ENCODE measurements at places on chromosomes 12 and 14.

GRCh38 chr14:42141328-42141727 is 534.7 kb downstream of the LRFN5 start:
- no peak for DNase-seq

DNA sequence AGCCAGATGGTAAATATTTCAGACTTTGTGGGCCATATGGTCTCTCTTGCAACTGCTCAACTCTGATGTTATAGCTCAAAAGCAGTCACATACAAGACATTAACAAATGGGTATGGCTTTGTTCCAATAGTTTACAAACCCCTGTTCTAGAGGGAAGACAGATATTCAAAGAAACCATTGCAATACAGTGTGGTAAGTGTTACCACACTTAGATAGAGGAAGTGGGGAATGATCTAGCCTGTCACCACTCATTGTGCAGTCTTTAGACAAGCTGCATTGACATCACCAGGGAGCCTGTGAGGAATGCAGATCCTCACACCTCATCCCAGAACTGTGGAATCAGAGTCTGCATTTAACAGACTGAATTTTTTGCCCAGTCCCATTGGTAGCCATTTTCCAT is 80.0 kb upstream of the RGS6 start:
- no peak for DNase-seq

- DNase-seq = no peak
These were observed 19.5 kb downstream of the KCNA5 start for GRCh38 chr12:5063149-5063548.

- DNase-seq = no peak
These were observed 7.1 kb downstream of the MAP3K12 start for GRCh38 chr12:53492188-53492587.

DNA sequence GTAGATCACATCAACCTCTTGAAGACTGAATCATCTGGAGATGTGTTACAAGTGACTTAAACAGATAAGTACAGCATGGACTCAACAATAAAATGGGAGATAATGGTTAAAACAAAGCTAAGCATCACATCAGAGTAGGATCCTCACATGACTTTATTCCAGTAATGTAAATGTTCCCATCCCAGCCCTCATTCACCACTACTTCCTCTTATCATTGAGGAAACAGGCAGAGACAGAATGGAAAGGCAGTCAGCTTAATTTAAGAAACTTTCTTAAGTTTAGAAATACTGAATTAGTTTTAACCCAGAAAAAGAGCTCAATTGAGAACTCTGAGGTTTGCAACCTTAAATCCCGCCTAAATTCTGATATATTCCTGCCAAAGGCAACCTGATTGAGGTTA is 1.2 kb upstream of the ALG10 start:
- no peak for DNase-seq

DNA sequence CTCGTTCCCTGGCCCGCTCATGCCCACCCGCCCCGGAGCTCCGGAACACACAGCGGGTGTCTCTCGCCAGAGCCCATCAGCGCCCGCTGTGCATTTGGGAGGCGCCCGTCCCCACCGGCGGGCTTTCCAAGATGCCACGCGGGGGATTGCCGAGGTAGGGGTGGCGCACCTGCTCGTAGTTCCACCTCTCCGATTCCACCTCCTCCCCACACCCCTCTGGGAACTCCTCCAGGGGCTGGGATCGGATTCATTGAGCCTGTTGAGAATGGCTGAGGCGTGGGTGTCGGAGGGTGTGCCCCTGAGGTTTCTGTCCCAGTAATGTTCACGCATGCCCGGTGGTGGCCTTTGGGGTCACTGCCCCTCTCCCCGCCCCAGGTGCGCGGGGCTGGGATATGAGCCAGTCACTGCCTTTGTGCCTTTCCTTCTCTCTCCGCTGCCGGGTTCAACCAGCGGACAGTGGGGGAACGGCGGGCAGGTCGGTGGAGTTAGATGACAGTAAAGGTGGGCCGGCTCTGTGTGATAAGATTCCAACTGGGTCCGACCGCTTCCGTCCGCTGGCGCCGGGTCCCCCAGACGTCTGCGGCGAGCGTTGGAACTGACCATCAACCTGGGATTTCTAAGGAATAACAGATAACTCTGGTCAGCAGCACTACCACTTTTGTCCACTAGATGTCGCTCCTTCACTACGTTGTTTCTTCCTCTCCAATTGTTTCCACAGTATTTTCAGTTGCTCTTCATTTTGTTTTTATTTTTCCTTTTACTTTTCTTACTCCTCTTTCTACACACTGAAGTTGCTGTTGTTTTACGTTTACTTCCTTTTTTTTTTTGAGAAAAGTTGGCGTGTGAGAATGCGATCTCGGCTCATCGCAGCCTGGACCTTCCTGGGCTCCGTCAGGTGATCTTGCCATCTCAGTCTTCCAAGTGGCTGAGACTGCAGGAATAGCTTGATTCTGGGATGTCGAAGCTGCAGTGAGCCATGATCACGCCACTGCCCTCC is 178.1 kb upstream of the ALG10B start:
- DNase-seq = no peak

DNA sequence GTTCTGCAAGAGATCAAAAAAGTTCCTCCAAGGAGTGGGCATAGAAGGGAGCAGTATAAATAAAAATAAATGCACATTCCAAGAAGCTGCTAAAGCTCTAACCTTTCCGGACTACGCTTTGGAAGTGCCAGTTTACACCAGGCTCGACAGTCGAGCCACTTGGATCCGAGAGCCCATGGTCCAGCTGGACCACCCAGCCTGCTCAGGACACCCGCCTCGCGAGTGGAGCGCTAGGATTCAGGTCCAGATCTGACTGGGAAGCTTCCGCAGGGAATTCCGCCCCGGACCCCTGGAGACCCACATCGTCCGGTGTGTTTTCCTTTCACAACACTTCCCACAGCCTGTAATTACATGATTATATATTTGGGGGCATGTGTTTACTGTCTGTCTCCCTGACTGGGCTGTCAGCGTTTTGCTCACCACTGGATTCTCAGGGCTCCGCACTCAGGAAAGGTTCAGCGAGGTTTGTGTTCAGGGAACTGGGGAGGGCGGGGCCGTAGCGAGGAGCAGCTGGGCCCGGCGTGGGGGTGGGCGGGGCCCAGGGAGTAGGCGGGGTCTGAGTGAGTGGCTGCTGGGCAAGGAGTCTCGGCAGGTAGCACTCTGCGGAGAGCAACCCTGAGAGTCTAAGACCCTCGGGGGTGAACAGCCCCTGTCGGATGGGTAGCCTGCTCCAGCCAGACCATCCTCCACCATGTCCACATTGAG is 52.3 kb upstream of the TMEM263 start:
- peak; percentile 71 for DNase-seq

DNA sequence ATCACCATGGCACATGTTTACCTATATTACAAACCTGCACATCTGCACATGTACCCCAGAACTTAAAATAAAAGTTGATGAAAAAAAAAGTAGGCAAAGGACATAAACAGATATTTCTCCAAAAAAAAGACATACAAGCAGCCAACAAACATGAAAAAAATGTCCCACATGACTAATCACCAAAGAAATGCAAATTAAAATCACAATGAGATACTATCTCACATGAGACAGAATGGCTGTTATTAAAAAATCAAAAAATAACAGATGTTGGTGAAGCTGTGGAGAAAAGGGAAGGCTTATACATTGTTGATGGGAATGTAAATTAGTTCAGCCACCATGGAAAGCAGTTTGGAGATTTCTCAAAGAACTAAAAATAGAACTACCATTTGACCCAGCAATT is 68.0 kb upstream of the FAR2 start:
- DNase-seq = no peak

DNA sequence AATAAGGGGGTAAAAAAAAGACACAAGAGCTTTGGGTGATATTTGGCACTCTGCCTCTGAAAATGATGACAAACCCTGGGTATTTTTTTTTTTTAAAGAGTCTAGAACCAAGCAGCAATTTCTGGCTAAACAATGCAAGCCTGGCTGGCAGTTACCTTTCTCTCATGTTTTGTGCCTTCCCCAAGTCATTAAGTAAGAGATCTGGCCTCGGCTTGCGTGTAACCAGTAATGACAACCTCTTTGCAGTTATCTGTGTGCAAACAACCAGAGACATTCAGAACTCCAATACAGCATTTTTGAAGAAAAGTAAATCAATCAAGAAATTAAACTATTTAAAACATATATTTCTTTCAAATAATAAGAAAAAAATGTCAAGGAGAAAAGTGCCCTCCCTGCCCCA is 167.5 kb downstream of the KCNC2 start:
- DNase-seq = no peak

DNA sequence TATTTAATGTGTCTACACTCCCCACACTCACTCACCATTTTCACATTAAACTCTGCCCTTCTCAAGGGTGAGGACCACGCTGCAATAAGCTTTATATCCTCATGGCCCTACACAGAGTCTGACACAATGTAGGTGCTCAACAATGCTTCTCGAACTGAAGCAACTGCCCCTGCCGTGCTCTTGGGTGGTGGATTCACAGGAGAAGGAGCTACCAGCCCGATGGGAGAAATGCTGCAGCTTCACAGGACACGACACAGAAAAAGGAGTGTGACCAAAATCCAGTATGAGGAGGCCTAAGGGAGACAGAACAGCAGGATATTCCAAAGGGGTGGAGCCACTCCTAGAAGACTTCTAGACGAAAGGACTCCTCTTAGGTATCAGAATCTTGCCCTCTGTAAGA is 6.5 kb upstream of the KRT3 start:
- no peak for DNase-seq

GRCh38 chr14:102209224-102209966 is 69.7 kb downstream of the WDR20 start:
- DNase-seq = no peak

GRCh38 chr12:42793166-42793565 is 203.6 kb upstream of the PRICKLE1 start:
- no peak for DNase-seq

- no peak for DNase-seq
These were observed 8.3 kb upstream of the HVCN1 start for GRCh38 chr12:110697236-110697635.

GRCh38 chr12:70005864-70006618 is 181.0 kb downstream of the MYRFL start:
- DNase-seq = no peak

- no peak for DNase-seq
These were observed 172.4 kb upstream of the GRIN2B start for GRCh38 chr12:14153803-14154202.

DNA sequence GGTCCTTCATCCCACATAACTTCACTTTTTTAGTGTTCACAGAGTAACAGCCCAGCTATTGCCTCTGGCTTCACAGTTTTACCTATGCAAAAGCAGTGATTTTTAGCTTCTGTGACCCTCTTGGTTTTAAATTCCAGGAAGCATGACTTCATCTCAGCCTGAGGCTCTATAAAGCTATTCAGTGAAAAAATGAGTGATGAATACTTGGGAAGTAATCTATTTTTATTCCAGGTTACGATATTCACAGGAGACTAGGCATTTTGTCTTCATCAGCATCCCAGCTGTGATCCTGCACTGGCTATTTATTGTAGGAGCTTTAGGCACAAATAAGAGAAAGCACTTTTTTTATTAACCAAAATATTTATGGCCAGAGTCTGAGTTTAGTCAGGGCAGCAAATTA is 164.8 kb downstream of the SNAPC1 start:
- DNase-seq = no peak

GRCh38 chr12:23060161-23060560 is 435.2 kb downstream of the ETNK1 start:
- DNase-seq = no peak

GRCh38 chr12:90888316-90888715 is 66.7 kb downstream of the CCER1 start:
- DNase-seq = no peak

- no peak for DNase-seq
These were observed 81.5 kb upstream of the MYF6 start for GRCh38 chr12:80625901-80626300.

- no peak for DNase-seq
These were observed 98.4 kb downstream of the C12orf75 start for GRCh38 chr12:105428793-105429395.

DNA sequence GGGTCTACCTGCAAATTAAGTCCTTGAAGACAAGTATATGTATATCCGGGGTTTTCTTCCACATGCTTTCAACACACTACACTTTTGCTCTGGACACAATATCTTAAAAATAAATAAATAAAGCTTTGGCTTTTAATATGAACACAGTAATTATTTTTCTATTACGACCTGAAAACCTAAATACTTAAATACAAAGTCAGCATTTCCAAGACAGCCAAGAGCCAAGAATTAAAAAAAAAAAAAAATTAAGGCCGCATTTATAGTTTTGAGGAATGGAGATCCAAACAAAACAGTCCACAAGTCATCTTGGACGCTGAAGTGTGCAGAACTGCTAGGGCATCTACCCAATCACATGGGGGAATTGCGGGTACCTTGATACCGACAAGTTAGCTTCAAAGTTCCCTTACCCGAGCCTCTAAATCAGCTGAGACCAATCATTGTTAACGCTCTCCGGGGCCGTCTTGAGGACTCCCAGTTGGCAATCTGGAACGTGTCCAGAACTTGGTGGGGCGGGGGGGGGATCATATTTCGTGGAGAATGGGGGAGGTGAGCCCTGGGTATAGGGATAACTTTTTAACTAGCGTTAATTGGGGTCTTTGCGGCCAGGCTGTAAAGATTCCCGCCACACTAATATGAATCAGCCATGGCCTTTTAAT is 731 bp upstream of the PCNX4 start:
- DNase-seq = no peak

DNA sequence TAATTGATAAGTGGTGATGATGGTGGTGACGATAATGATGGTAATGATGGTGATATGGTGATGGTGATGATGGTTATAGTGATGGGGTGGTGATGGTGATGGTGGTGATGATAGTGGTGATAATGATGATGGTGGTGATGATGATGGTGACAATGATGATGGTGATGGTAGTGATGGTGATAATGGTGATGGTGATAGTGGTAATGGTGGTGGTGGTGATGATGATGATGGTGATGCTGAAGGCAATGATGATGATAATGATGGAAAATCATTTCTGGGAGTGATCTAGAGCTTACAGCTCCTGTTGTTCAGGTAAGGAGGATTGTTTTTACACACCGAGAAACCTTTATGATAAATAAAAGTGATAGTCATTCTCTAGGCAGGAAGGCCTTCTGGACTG is 33.9 kb downstream of the CCDC63 start:
- no peak for DNase-seq

DNA sequence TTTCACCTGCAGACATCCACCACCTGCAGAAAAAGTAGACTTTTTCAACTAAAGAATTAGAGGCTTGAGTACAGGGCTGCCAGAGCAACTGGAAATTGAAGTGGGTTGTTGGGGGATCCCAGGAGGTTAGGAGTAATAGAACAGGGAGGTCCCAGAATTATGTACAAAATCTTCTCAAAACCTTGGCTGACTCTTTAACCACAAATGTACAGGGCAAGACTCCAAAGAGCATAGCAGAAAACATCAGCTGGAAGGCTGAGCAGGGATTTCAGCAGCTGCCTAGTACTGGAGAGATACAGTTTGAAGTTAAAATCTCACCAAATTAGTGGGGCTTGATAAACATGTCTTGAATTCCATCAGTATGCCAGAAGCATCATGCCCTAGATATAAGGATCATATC is 191.6 kb downstream of the CRADD start:
- no peak for DNase-seq

DNA sequence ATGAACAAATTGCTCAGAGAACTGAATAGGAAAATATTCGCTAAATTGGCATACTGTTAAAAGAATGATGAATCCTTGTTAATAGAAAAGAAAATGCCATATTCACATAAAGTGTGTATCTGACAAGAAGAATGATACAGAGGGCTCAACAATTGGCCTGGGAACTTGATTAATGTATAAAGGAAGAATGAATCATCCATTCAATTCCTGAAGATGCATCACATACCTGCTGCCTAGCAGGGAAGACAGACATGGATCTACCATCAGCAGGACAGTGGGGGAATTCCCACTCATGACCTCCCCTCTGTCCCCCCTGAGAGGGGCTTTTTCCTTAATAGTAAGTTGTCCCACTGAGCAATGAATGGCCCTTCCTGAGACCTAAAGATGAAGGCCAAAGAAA is 13.5 kb downstream of the PTPN21 start:
- no peak for DNase-seq
